AG09319 (cell line): ENCODE measurements at places on chromosomes 7 and 10.

DNA sequence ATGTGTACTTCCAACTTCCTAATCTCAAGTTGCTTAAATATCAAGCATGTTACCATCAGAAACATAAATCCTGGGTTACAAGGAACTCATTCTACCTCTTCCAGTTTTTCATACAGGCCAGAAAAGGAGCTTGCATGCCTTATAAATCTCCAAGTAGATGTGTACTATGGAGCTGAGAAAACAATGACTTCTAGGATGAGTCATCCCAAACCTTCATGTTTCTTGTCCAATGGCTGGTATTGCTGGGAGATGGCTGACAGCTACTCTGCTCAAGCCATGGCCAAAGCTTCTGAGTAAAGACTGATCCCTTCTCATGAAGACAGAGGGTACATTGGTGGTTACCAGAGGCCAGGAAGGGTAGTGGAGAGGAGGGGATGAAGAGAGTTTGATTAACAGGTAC is 8.6 kb downstream of the RAPGEF5 start:
- no peak for DNase-seq

DNA sequence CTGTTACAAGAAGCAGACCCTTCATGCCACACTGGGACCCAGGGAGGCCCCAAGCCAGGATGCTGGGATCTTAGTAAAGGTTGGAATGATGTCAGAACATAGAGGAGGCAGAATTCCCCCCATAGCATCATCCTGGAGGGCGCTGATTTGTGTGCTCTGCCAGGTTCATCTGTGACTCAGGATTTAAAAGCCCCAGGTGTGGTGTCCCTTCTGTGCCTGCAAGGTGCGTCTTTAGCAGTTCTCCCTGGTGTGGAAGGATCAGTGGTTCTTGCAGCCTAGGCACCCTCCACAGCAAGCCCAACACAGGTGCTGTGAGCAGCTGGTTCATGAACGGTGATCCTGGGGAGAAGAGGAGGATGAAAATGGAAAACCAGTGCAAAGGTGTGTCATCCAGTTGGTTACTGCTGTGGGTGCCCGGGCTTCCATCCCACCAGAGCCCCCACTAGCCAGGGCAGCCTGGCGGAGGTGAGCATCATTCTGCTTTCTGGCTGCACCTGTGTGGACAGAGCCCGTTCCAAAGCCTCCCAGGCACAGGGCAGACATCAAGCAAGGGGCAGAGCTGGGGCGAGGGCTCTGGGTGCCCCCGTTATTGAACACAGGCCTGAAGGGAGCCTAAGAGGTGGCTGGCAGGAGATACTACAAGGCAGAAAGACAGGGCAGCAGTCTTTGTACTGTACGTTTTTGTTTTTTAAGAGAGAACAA is 49.5 kb downstream of the IKZF1 start:
- no peak for DNase-seq

- no peak for DNase-seq
Measured at GRCh38 chr10:26534384-26534783, 96.2 kb downstream of the APBB1IP start.

- DNase-seq: peak; percentile 91
Measured at GRCh38 chr7:2641406-2642393, 9.9 kb downstream of the TTYH3 start.

GRCh38 chr7:117808910-117809705 is 64.1 kb downstream of the CTTNBP2 start:
- no peak for DNase-seq

GRCh38 chr10:69838853-69839252 is 37.1 kb downstream of the COL13A1 start:
- no peak for DNase-seq

GRCh38 chr10:43393606-43394360 is 15.2 kb downstream of the HNRNPF start:
- no peak for DNase-seq

DNA sequence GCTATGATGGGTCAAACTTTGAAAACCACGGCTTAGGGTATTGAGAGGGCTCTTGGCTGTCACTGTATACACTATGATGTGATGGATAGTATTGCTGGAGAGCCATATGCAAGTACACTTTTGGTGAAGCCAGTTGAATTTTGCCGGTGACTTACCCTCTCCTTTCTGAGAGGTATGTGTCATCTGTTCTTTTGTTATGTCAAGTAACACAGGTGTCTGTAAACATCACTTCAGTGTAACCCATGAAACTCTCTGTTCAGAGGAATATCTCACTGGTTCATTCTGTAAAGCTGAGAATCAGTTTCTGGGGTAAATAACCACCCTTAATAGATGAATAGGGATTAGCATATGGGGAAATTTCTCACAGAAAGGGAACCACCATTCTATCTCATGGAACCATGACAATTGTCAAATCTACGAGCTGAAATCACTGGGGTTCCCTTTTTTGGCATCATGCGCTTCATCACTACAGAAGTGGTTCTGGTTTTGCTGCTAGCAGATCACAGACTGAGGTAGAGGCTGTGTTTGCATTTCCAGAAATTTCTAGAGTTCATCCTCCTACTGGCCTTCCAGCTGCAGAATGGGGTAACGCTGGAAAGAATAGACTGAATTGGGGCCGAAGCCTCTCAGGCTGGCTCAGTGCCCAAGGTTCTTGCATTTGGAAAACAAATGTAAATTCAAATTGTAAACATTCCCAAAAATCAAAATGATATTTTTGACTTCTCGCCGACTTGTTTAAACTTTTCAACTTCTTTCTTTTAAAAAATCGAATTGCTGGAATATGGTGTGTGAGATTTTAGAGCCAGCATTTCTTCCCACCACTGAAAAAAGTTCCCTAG is 83.3 kb upstream of the CREB5 start:
- DNase-seq: no peak

GRCh38 chr10:58063861-58064480 is 203.7 kb downstream of the IPMK start:
- DNase-seq: no peak

- no peak for DNase-seq
Measured at GRCh38 chr10:131848741-131849590, 51.8 kb upstream of the PPP2R2D start.

GRCh38 chr7:30681331-30681797 is 892 bp downstream of the CRHR2 start:
- DNase-seq: no peak

DNA sequence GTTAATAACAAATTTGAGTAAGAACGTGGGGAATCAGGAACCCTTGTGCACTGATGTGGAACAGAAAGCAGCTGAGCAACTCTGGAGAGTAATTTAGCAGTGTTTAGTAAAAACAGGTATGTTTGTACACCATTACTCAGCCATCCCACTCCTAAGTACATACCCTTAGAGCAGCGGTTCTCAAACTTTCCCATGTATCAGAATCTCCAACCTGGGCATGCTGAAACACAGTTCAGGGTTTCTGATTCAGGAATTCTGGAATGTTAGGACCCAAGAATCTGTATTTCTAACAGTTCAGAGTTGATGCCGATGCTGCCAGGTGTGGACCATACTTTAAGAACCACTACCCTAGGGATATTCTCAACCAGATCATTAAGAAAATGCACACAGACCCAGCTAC is 5.1 kb downstream of the SGMS1 start:
- no peak for DNase-seq

- DNase-seq: peak; percentile 60
Measured at GRCh38 chr7:6392712-6393666, 54.8 kb downstream of the DAGLB start.

DNA sequence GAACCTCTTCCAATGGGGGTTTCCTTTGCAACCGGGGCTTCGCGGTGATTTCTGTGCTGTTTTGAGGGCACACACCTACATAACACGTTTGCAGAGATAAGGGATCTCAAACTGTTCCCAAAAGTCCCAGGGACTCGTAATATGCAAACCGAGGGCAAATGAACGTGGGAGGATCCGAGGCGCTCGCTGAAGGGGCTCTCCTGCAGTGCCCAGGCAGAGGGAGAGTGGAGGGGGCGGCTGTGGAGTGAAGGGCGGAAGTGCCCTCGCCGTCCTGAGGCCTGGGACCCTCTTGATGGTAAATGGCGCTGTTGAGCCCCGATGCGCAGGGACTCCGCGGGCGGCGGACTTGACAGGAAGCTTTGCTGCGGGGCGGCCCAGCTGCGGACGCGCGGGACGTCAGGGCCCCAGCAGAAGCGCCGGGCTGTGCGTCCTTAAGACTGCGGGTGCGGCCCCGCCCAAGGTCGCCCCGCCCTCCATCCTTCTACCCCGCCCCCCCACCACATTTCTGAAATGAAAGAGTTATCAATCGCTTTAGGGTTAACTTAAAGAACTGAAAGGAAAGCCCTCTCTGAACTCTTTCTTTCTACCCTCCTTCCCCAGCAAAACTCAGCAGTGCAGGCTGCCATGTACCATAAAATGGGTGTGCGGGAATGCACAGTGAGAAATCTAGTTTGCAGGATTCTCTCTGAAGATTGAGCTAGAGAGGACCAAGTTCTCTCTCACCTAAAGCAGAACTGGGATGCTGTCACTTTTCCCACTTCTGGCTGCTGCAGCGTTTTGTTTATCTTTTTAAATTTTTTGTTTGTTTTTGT is 151.8 kb upstream of the YAE1 start:
- no peak for DNase-seq

DNA sequence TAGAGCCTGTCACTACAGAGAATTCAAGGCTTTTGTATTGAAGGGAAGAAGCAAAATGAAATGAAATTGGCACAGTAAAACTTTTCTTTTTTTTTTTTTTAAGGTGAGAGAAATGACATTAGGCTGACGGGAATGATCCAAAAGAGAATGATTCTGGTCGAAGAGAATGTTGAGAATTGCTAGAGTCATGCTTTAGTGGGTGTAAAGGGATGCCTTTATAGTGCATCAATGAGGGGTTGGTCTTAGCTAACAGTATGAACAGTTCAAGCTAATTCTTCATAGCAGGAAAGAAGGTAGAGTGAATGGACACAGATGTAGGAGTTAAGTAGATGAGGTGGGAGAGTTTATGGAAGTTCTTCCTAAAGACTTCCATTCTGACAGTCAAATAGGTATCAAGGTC is 32.3 kb upstream of the LSM8 start:
- no peak for DNase-seq

DNA sequence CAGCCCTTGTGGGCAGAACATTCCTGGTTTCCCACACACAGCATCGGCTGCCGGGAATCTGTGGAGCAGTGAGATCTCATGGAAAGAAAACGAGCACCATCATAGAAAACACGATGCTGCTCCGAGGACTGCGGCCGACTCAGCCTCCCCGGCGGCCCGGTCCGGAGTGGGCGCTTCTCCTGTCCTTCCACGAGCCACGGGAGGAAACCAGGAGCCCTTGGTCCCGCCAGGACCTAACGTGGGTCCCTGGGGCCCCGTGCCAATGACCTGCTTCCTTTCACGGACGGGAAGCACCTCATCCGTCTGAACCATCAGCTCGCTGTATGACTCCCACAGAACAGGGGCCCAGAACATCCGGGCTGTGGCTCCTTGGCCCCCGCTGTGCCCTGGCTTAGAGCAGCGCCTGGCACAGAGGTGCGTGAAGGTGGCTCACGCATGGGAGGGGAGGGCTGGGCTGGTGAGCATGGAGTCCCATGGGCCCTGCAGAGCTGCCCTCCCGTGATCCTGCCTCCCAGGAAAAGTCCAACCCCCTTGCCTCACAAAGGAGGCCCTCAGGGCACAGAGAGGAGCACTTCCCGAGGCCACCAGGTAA is 280.5 kb downstream of the MAD1L1 start:
- no peak for DNase-seq

DNA sequence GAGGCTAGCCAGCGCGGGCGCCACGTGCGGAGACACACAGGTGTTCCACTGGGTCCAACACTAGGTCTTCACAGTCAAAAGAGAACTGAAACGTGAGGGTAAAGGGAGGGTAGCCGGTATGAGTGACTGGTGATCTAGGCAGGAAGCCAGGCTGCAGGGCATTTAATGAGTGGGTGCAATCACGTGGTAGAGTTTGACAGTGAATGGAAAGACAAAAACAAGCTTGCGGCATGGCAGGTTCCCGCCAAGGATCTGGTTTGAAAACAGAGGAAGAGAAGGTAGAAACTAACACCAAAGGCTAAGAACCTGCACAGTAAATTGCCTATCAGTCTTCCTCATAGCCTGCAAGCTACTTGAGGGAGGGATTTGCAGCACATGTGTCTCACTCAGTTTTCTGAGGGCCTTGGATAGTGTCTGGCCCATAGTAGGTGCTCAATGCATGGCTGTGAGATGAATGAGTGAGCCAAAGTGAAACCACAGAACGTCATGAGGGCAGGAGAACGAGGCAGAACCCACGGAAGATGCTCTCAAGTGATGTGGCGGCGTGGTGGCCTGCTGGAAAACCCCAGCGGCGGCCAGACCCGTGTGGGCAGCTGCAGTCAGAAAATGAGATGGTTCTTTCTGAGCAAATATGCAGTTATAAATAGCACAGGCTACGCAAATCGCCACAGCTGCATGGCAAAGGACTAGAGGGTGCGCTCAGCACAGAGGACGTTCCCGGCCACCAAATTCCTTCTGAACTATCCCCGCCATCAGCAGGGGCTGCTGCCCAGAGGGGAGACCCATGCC is 183.6 kb upstream of the NFE2L3 start:
- DNase-seq: no peak

DNA sequence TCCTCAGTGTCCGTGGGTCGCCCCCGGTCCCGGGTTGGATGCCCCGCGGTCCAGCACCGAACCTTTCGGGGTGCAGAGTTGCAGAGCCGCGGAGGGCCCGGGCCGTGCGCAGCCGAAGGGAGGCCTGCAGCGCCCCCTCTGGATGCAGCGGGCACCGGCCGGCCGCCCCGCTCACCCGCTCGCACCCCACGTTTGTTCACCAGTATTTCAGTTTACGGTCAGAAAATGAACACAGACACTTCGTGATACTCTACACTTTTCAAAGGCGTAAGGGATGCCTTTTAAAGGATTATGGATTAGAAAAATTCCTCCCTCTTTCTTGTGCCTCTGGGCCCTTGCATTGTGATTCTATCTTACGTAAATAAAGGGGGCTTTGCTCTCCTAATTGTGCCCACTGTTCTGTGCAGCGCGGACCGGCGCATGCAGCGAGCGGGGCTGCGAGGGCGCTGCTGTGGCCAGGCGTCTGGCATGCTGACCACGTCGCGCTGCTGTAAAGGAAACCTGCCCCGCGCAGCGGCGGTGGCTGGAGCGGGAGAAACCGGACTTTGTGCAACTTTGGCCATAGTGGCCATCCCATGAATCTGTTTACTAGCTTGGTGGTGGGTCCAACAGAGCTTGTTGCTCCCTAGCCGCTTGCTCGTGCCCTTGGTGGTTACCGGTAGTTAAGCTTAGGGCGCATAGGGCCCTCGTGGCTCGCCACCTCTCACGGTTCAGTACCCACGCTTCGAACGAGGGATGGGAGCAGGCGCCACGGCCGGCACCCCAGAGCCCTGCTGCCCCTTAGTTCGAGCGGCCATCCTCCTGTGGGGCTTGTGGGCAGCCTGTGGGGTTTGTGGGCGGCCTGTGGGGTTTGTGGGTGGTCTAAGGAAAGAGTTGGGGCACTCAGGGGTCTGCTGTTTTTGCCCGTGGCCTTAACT is 739 bp upstream of the MEST start:
- no peak for DNase-seq

- DNase-seq: no peak
Measured at GRCh38 chr7:55526770-55527169, 45.5 kb downstream of the VOPP1 start.

- DNase-seq: no peak
Measured at GRCh38 chr7:93146036-93146435, 2.1 kb downstream of the SAMD9L start.

DNA sequence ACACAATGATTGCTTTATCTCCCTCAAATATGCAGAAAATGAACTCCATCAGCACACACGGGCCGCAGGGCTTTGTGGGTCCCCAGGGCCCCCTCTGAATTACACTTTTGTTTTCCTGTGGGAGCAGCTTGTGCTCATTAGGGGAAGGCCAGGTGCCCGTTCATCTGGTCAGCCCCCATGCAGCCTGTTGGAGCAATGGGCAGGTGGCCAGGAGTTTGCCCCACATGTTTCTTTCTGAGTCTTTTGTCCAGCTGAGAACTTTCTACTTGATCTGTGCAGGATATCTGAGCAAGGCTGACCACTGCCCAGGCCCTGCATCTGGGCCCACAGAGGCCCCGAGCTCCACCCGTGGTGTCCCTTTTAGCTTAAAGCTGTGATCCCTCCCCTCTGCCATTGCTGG is 105.3 kb upstream of the FAM20C start:
- DNase-seq: no peak
